ENCODE measurements at places on chromosomes 2 and 18.

DNA sequence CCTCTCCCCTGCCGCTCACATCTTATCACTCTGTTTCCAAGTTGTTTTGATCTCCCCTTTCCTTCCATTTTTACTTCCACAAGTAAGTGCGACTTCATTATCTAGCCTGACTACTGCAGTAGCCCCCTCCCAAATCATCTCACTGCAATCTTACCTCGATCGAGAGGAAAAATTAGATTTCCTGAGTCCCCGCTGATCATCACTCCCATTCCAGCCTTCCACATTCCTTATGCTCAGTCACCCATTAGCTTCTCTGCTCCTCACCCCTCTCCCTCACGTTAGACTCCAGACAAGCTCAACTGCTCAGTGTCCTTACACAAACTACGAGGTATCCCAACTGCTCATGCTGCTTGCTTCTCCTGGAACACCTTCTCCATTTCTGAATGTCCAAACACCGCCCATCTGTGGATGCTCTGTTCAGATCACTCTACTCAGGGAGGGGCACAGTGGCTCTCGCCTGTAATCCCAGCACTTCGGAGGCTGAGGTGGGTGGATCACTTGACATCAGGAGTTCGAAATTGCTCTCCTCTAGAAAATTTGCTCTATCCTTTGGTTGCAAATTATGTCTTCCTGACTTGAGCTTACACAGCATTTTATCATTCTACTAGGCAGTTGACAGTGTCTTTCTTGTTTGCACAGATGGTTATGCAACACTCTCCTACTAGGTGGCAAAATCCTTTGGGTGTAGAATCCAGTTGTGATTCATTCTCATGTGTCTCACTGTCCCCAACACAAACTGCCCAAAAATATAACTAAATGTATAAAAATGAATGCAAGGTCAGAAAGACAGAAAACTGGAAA, 96.5 kb downstream of the INO80D start:
- DNase-seq = no peak

DNA sequence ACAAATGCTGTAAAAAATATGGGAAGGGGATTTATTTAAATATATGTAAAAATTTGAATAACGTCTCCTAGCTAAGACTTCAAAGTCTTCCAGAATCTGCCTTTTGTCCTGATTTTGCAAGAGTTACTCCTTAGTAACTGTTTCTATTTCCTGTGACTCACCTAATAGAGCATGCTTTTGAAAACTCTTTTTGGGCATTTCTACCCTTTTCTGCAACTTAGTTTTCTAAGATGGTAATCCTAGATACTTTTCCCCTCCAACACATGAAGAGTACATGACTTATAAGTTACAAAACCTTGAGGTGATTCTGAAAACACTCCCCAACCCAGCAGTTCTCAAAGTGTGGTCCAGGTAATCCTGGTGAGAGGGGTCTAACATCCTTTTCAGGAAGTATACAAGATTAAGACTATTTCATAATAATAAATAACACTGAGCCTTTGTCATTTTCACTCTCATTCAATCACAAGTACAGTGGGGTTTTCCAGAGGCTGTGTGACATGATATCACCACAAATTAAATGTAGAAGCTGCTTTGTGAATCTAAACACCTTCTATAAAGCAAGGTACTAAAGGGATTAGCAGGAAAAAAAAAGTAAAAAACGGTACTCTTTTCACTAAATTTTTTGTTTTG, 31.9 kb downstream of the PPP4R3B start:
- no peak for DNase-seq

DNA sequence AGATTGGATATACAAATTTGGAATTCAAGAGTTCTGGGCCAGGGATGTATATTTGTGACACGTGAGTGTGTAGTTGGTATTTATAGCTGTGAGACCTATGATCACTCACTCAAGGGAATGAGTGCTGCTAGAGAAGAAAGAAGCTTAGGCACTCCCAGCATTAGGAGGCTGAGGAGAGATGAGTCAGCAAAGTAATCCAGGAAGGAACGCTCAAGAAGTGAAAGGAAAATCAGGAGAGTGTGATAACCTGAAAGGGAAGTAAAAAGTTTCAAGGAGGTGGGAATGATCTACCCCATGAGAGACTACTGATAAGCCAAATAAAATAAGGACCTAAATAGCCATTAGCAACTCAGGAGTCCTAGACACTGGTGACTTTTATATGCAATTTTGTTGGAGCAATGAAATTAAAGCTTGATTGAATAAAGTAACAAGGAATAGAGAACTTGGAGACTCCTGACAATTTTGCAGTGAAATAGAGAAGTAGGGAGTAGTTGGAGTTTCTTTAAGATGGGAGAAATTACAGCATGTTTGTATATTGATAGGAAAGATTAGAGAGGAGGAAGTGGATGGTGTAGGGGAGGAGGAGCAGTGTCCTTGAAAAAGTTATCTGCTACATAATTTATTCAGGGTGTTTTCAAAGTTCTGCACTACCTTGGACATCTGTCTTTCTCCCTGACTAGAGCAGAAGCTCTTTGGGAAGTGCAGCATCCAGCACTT, 89.9 kb downstream of the UBE2E3 start:
- DNase-seq = no peak

DNA sequence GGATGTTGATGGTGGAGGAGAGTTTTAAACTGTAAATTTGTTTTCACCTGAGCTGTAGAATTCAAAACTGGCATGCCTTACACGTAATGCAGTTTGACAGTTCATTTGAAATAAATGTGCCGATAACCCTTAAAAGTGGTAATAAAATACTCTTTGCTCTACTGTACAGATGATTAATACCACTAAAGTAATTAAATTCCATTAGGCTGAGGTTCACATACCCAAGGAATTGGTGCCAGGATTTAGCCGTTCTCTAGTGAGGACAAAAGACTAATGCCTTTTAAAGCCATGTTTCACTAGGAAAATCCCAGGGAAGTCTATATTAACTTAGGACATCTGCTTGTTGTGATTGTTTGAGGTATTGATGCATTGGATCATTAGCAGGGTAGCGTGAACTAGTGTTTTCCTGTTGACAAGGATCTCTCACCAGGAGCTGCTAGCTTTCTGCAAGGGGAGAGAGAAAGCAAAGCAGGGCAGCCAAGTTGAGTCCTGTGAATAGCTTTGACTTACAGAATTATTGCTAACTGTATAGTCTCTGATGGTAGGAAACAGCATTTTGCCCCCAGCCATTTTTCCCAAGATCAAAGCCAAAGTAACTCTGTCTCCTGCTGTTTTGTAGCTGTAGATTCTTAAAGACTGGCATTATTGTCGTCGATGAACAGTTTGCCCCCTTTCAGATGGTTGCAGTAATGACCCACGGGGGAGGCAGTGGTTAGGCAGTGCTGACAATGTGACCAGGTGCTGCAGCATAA, 280.9 kb upstream of the FANCL start:
- no peak for DNase-seq

DNA sequence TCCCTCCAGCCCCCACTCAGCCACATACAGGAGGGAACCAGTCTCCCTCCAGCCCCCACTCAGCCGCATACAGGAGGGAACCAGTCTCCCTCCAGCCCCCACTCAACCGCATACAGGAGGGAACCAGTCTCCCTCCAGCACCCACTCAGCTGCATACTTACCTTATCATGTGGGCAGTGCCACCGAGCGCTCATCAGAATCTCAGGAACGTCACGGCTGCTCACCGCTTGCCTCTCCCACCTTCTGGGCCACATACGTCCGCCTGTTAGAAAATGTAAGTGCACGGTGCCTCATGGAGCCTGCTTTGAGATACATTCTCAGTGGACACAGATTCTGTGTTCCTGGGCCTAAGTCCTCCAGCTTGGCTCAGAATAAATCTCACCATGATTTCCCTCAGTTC, 124.8 kb downstream of the PXDN start:
- no peak for DNase-seq

DNA sequence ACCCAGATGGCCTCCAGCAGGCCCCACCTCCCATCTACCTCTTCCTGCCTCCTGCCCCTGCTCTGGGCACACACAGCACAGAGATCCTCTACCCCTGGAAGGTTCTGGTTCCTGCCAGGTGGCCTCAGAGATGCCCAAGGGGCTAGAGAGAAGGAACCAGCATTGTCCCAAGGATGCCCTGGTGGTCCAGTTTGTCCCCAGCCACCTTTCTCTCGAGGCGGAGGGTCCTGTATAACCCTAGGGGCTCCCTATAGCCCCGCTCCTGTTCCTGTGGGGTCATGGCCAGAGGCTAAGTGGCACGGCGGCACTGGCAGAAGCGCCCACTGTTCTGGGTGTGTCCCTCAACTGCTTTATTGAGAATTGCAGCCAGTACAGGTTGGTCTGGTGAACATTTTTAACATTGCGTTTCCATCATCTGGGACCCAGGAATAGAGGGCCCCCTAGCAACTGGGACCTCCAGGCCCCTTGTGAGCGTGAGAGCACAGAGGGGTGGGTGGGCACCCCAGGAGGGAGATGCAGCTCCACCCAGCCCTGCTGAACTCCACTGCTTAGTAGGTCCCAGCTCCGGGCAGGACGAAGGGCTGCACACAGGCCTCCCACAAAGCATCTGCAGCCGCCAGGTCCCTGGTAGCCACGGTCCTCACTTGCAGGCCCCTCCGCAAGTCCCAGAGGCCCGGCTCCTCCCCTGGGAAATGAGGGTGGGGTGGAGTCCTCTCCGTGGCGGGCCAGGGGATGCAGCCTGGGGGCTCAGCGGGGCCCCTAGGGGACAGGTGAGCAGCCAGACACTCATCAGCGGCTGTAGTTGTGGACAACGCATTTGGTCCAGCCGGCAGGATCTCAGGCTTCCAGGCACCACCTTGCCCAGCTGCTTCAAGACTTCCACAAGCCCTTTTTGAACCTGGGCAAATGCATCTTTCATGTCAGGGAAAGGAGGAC, 33.1 kb downstream of the GPC1 start:
- no peak for DNase-seq

- DNase-seq = peak; percentile 2
These were observed 50.7 kb upstream of the PAIP2B start for GRCh38 chr2:71277536-71278103.

GRCh38 chr2:212227755-212228154, 310.8 kb downstream of the ERBB4 start:
- no peak for DNase-seq

DNA sequence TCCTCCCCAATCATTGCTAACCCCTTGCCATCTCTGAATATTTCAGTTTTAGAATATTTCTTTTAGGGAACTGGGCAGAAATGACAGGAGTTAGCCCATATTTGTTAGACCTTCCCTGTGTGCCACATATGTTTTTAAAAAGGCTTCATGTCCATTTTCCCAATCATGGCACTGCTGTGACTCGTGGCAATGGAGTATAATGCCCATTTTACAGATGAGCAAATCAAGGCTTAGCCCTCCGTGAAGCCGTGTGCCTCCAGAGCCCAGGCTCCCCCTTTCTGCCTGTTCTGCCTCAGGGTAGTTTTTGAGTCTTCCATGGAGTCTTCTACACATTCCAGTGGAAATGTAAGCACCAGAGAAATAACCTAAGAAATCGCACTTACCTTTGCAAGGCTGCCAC, 130.1 kb downstream of the KCTD1 start:
- DNase-seq = no peak

DNA sequence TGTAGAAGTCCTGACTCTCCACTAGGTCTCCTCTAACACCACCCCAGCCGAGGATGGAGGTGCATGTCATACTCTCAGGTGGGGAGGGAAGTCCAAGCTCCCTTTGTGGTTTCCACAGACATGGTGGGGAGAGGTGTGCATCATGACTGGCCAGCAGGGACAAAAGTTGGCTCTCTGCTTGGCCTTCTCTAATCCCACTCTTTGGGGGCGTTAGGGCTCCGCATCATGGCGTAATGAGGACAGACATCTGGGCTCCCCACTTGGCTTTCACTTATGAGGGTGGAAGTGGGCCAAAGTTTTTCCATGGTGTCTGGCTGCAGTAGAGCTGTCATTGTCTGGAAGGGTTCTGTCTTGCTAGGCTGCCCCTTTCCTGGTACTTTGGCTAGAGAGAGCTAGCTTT, 80.7 kb upstream of the DAPL1 start:
- DNase-seq = no peak

DNA sequence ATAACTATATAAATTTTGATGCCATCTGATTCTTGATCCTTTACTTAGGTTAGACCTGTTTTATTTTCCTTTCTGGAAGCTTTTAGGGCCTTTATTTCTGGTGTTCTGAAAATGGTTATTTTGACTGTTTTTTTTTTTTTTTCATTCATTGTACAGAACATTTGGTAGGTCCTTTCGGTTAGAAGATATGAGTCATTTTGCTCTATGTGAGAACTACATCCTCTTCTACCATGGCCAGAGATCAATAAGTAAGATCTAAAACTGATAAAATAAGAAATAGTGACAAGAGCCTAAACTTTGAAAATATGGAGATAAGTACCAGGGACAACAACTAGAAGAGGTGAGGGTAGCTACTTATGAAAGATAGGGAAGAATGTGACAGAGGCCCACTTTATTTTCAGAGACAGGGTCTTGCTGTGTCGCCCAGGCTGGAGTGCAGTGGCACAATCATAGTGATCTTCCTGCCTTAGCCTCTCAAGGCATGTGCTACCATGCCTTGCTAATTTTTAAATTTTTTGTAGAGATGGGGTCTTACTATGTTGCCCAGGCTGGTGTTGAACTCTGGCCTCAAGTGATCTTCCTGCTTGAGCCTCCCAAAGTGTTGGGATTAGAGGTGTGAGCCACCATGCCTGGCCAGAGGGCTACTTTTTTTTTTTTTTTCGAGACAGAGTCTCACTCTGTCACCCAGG, 66.5 kb downstream of the EIF2AK3 start:
- DNase-seq = no peak

- no peak for DNase-seq
These were observed 110.3 kb downstream of the PXDN start for GRCh38 chr2:1633936-1634587.

GRCh38 chr2:64754570-64754969, 100.9 kb upstream of the SERTAD2 start:
- no peak for DNase-seq

GRCh38 chr2:218975060-218975777, 9.8 kb downstream of the FEV start:
- DNase-seq = no peak

- DNase-seq = no peak
These were observed 31.5 kb upstream of the RASGRP3 start for GRCh38 chr2:33444967-33445366.

- DNase-seq = peak; percentile 30
These were observed 56.8 kb downstream of the SRD5A2 start for GRCh38 chr2:31523871-31524492.

Measured in NCI-H187 (cell line).